ENCODE measurements at places on chromosomes 11 and 22.

GRCh38 chr22:43152003-43152356, 621 bp downstream of the TSPO start:
- no peak for DNase-seq

DNA sequence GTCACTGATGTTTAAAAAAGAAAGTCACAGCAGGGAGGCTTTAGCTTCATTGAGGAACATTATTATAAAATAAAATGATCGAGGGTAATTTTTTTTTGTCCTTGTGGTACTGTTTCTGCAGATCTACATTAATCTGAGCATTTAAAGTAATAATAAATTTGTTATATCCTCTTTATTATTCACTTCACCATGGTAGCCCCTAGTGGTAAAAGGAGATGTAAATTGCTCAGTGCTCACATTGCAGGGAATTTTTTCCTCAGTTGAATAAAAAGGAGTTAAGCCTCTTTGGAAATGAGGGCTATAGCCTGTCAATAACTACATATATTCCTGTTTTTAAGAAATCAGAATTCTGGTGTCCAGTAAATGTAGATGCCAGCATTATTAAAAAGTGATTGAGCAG, 99.7 kb upstream of the VPREB1 start:
- no peak for DNase-seq

DNA sequence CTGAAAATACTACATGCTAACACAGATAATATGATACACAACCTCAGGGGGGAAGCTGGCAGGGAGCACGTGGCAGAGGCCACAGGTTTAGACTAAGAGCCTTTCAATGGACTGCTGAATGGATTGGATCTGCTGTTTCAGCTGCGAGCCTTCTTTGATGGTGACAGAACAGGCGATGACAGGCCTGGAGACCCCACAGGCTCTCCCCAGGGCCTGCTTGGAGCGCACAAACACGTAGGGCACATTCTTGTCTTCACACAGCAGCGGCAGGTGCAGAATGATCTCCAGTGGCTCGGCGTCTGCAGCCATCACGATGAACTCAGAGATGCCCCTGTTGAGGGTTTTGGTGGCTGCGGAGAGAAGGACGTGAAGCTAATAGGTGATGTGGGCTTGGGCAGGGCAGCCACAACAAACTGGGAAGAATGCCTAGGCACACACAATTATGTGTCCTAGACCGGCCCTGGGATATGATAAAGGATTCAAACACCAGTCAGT, 13.8 kb downstream of the SNU13 start:
- no peak for DNase-seq

GRCh38 chr11:130486391-130486836, 38.0 kb downstream of the ADAMTS15 start:
- DNase-seq = no peak

DNA sequence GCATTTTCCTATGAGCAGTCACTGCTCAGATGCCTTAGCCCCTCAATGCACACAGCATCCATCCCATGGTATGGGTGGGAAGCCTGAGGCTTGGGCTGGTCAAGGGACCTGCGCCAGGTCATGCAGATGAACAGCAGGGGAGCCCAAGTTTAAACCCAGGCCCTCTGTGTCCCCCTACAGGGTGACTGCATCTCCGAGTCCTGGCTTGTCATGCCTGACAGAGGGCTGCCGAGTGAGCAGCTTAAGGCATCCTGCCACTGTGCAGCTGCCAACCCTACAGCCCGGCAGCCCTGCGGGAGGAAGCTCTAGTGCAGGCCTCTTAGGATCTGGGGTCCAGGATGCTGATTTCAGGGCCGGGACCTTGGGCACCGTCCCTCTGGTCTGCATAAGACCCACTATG, 10.0 kb downstream of the IL2RB start:
- DNase-seq = no peak

GRCh38 chr22:18091478-18091877, 13.7 kb downstream of the PEX26 start:
- no peak for DNase-seq

DNA sequence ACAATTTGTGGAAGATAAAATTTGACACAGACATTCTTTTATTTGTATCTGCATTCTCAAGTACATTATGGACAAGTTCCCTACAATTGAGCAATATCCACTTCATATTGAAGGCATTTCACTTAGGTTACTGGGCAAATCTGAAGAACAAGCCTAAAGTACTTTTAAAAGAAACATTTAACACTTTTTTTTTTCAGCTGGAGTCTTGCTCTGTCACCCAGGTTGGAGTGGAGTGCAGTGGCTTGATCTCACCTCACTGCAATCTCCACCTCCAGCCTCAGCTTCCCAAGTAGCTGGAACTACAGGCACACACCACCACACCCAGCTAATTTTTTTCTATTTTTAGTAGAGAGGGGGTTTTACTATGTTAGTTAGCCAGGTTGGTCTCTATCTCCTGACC, 70.2 kb downstream of the OR4C45 start:
- no peak for DNase-seq

- no peak for DNase-seq
Observed at GRCh38 chr11:1873048-1873812, 18.5 kb downstream of the PRR33 start.

DNA sequence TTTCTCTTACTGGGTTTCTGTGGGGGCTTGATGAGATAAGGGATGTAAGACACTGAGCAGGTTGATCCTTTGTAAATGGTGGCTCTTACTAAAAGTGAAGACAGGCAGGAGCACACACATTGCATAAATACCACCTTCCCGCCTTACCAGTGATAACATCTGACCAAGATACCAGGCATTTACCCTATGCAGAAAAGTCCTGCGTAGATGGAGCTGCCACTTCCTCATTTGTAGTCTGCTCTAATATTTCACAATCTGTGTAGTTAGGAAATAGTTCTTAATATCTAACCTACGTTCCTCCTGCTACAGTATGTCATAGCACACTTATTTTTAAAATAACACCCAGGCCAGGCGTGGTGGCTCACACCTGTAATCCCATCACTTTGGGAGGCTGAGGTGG, 23.9 kb upstream of the SWAP70 start:
- DNase-seq = no peak

DNA sequence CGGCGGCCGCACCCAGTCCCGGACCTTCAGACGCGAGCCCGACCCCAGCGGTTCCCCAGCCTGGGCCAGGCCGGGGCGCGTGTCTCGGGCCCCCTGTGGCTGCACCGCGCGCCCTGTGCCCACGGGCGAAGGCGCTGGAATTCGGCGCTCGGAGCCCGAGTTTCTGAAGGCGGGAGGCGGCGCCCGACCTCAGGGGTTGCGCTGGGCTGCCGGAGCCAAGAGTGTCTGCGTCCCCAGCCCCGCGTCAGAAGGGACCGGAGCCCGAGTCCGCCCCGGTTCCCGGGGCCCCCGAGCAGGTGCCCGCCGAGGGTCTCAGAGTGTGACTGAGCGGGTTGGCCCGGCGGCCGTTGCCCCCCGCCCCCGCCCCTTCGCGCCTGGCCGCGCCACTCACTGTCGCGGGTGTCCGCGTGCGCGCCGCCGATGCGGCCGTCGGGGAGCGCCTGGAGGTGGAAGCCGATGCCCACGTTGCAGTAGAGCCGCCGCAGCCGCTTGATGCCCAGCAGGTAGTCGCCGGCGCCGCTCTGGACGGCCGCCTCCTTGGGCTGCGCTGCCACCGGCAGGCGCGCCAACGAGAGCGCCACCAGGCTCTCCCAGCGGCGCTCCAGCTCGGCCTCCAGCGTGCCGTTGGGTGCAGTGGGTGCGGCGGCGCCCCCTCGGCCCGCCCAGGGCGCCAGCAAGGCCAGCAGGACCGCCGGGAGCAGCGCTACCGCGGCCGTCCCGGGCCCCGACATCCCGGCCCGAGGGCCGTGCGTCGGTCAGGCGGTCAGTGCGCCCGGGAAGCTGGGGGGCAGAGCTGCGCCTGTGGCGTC, 583 bp downstream of the FGF4 start:
- no peak for DNase-seq

- no peak for DNase-seq
Observed at GRCh38 chr11:133681901-133682300, 149.6 kb upstream of the OPCML start.

GRCh38 chr11:45527898-45528297, 137.5 kb downstream of the CHST1 start:
- no peak for DNase-seq

GRCh38 chr22:44336962-44337677, 24.4 kb upstream of the SHISAL1 start:
- peak; percentile 77 for DNase-seq

- DNase-seq = no peak
Observed at GRCh38 chr11:20027556-20028013, 132.7 kb downstream of the DBX1 start.

GRCh38 chr22:45817745-45818423, 146.2 kb downstream of the ATXN10 start:
- DNase-seq = no peak

- DNase-seq = peak; percentile 39
Observed at GRCh38 chr11:73478737-73479347, 102.6 kb downstream of the RELT start.

GRCh38 chr11:37282367-37282766, 684.3 kb upstream of the RAG2 start:
- no peak for DNase-seq

DNA sequence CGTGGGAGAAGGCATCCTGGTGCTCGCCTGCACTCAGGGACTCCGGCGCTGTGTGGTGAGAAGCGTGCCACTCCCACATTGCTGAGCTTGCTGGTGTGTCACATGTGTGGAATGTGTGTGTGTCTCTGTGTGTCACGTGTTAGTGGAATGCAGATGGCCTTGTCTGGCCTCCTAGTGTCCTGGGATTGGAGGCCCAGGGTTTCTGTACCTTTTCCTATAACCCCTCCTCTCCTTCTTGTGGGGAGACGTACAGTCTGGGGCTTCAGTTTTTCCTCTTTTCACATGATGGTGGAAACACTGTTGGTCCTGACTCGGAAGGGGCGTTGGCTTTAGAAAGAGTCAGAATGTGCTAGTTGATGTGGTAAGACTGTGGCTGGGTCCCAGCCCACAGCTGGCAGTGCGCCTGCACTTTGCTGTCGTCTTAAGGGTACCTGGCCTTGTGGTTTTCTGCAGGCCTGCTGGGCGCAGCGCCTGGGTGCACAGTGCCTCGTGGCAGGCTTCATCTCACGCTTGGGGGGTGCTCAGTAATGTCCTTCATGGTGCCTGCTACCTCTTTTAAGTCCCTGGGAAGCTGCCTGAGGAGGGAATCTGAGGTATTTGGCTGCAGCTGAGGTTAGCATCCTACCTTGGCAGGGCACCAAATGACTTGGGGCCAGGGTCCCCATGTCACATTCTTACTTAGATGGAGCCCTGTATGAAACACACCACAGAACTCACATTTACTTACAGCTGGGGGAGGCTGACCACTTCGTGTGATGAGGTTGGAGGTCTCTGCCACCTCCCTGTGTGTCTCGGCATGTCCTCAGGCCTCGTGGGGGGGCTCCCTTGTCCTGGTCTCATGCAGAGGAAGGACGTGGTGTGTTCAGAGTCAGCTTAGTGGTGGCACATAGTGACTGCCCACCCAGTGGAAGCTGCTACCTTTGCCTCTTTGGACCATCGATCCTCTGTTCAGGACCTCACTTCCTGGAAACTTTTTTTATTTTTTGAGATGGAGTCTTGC, 61.9 kb downstream of the MED15 start:
- DNase-seq = no peak

- DNase-seq = no peak
Observed at GRCh38 chr11:102724904-102725500, at the start of gene MMP8. Gene MMP8 (minus strand): TSS chr11:102724954. CDS start chr11:102724855, 99 bp downstream.

- DNase-seq = no peak
Observed at GRCh38 chr11:125210066-125210465, 45.5 kb downstream of the PKNOX2 start.

GRCh38 chr11:132992838-132993631, 539.3 kb downstream of the OPCML start:
- DNase-seq = no peak

GRCh38 chr22:50508897-50509296, 873 bp downstream of the NCAPH2 start:
- DNase-seq = no peak

GRCh38 chr11:45745065-45745811, 59.7 kb upstream of the SLC35C1 start:
- no peak for DNase-seq

GRCh38 chr11:57239348-57239747, 2.3 kb upstream of the APLNR start:
- DNase-seq = no peak

DNA sequence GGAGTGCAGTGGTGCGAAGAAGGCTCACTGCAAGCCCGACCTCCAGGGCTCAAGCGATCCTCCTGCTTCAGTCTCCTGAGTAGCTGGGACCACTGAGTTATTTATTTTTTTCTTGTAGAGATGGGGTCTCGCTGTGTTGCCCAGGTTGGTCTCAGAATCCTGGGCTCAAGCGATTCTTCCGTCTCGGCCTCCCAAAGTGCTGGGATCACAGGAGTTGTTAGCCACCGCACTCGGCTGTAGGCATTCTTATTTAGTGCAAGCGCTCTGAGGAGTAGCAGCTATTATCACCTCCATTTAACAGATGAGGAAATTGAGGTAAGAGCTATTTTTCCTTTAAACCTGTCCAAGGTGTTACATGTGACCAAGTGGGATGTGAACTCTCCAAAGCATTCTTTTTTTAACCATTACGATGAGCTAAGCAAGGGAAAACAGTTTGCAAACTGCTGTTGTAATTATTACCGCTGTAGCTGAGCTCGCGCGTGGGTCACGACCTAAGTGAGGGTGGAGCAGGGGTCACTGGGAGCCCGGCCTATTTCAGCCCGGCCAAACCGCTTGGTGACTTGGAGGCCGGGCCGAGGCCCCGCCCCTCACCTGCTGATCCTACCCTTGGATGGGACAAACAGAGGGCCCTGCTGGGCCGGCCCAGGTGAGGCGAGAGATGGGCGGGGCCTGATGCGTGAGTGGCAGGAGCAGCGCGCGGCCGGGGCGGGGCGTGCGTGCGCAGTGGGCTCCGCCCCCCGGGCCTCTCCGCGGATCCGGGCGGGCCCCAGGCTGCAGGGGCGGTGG, 449 bp upstream of the KREMEN1 start:
- DNase-seq = peak; percentile 40

DNA sequence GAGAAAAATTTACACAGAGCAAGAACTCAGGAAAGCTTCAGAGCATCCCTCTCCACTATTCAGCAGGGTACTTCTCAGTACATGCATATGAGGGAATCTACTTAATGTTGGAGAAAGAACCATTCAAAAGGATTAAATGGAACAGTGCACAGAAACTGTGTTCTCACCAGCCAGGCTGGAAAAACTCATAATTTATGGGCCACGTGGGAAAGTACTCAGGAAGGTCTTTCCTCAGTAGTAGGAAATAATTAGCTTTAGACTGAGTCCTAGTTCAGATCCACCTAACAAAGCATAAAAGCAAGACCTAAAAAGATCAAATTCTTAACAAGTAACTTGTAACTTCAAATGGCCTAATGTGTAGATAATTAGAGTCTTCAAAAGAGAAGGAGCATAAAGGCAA, 134.0 kb downstream of the FAM76B start:
- DNase-seq = no peak

DNA sequence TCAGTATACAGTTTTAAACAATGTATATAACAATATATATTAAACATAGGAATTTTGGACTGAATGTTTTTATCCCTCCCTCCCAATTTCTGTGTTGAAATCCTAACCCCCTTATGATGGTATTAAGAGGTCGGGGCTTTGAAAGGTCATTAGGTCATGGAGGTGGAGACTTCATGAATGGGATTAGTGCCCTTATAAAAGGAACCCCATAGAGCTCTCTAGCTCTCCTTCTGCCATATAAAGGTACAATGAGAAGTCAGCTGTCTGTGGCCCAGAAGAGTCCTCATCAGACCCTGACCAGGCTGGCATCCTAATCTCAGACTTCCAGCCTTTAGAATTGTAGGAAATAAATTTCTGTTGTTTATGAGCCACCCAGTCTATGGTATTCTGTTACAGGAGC, 6.5 kb downstream of the NNMT start:
- no peak for DNase-seq
